Transverse colon (tissue), 4 donors: ENCODE measurements at places on chromosomes 11 and 22. TPM values are rescaled to one million over a fixed set of nuclear protein-coding genes. Genes with fewer than 3 reads are reported as not detected.

SLC43A3 gene
- total RNA-seq = 6.0 TPM

LGALS12 gene
- not detected for total RNA-seq

BIRC2 gene
- 77.1 TPM for total RNA-seq

PIWIL4 gene
- total RNA-seq = 9.6 TPM

PDGFB gene
- 4.4 TPM for total RNA-seq

MED17 gene
- 29.1 TPM for total RNA-seq

CLDN5 gene
- total RNA-seq = 54.9 TPM

FLRT1 gene
- total RNA-seq = 0.68 TPM

CEP126 gene
- 2.6 TPM for total RNA-seq

SAA4 gene
- total RNA-seq = not detected

MUC5AC gene
- total RNA-seq = not detected

CHRDL2 gene
- total RNA-seq = 2.5 TPM

OR51E2 gene
- 2.2 TPM for total RNA-seq

TRIM51 gene
- not detected for total RNA-seq

WNT11 gene
- total RNA-seq = 5.9 TPM

SLN gene
- not detected for total RNA-seq

LGALS1 gene
- 225 TPM for total RNA-seq

CSKMT gene
- total RNA-seq = not detected

RAB39A gene
- total RNA-seq = 0.68 TPM
